ENCODE measurements at places on chromosomes 4 and X.

DNA sequence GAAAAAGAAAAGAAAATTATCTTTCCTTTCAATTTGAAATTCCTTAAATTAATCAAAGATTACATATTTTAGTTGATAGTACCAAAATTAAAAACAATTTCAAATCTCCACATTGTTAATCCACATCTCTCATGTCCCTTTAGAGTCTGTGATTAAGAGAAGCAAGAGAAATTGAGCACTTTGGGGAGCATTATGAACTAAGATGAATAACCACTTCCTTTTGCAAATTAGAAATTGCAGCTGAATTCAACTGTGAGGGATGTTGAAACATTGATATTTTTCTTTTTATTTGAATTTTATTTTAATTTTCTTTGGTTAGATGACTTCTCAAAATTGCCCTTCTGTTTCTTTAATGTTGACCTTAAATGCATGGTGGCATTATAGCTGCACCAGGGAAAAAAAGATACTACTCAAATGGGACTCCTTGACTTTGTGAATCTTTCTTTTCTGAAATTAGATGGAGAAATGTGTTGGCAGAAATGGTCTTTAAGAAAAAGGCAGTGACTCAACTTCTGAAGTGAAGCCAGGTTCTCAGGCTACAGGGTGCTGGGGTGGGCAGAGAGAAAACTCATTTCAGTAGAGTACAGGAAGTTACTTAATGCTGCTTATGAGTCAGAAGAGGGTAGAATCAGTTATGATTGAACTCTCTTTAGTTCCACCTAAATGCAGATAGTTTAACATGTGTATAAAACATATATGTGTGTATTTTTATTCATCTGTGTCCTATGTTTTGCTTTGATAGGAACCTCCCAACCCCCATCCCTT, 92.0 kb upstream of the TNIP3 start:
- DNase-seq = peak; percentile 21

DNA sequence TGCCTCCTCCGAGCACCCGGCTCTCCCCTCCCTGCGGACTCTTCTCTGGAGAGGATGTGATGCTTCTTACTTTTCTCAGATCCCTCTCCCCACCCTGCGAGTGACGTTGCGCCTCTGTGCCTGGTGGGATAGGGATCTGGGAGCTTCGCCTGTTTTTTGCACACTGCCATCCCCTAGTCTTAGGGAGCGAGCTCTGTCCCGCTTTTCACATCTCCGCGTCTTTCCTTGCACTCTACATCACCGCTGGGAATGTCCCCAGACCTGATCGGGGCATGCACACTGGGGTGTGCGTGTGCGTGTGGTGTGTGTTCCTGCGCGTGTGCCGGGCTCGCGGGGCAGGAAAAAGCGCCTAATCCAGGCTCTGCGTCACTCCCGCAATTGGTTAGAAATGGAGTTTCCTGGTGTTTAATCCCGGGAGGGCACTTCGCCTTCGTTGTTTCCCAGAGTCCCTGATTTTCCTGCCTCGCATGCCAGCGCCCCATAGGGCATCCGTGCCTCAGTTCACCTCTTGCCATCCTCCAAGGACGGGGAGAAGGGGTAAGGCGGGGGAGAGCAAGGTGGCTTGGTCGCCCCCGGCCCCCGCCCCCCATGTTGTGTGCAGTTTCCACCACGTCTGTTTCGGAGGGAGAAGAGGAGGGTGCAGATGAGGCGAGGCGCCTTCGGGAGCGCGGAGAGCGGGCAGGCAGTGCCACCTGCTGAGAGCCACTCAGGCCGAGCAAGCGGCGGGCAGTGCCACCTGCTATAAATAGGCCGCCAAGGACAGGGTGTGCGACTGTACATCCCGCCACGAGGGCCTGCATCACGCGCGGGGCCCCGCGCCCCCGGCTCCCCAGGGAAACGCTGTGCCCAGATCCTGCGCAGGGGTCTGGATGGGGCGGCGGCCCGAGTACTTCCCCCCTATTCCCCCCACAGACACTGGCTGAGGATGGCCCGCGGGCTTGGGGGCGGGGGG, 759 bp upstream of the TBC1D1 start:
- DNase-seq = peak; percentile 11

DNA sequence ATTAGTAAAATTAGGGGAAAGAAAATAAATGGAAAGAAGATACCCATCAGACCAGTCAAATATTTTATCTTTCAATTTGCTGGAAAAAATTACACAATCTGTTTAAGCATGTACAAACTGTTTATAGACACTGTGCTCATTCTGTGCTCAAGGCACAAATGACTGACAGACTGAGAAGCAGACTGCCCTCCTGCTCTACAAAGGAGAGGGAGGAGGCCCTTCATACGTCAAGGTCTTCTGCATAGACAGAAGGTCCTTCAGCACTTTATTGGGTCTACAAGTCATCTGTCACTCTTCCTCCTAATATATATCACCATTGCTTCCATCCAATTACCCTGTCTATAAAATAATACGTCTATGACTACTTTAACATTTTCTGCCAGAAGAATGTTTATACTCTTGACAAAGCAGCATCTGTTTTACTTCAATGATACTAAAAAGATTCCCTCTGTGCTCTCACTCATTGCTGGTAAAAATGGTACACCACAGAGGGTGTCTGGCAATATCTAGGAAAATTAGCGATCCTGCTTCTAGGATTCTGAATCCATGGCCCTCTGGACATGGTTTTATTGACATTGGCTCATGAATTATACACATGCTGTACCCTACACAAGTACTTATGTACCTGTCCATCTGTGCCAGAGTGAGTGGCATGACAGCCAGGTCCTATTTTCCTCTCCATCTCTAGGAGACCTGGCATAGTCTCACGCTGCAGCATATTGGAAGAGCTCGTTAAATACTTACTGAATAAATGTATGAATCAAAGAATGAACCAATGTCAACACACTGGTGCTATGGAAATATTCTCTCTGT, 11.3 kb downstream of the SLC10A6 start:
- DNase-seq = no peak

DNA sequence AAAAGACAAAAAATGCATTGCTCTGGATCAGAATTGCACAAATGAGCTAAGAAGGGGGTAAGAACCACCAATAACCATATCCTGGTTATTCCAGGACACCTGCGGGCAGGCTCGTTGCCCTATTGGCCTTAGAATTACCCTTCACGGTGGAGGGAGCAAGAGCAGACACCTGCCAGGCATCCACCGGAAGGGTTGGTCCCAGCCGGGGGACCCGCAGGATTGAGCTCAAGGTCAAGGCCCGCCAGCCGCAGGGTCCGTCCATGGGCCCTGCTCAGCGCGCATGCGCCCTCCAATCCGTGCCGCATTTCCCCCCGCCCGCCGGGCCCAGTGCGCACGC, 575 bp downstream of the SLC25A6 start:
- DNase-seq = no peak

DNA sequence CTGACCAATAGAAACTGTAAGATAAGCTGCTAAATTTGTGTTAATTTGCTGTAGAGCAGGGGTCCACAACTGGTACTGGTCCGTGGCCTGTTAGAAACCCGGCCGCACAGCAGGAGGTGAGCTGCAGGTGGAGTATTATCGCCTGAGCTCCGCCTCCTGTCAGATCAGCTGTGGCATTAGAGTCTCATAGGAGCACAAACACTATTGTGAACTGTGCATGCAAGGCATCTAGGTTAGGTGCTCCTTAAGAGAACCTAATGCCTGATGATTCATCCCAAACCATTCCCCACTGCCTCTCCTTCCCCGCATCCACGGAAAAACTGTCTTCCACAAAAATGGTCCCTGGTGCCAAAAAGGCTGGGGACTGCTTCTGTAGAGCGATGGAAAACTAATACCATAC, 19.7 kb downstream of the FBXW7 start:
- no peak for DNase-seq

DNA sequence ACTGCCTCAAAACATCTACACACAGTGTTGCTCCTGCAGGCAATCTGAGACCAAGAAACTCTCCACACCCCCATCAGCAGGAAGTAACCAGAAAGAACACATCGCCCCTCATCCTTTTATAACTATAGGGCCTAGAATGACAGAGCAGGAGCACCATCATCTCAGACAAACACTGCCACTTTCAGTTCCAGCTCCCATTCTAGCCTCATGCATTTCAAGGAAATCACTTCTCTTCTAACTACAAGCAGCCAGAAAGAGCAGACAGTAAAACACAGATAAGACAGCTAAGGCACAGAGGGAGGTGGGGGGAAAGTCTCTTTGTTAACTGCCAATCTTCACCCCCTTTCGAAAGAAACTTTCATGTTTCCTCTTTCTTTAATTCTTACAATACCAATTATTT, 102.6 kb upstream of the TENT5D start:
- no peak for DNase-seq

- DNase-seq = peak; percentile 3
Observed at GRCh38 chrX:56232221-56233082, at the start of gene KLF8. KLF8 (plus strand) TSS chrX:56232356; CDS start chrX:56233335, 979 bp downstream.

GRCh38 chr4:164706675-164707074, 47.3 kb upstream of the SMIM31 start:
- no peak for DNase-seq

GRCh38 chr4:4480685-4481398, 61.0 kb downstream of the STX18 start:
- DNase-seq = no peak

GRCh38 chrX:70013466-70014381, 36.0 kb downstream of the AWAT2 start:
- DNase-seq = no peak

DNA sequence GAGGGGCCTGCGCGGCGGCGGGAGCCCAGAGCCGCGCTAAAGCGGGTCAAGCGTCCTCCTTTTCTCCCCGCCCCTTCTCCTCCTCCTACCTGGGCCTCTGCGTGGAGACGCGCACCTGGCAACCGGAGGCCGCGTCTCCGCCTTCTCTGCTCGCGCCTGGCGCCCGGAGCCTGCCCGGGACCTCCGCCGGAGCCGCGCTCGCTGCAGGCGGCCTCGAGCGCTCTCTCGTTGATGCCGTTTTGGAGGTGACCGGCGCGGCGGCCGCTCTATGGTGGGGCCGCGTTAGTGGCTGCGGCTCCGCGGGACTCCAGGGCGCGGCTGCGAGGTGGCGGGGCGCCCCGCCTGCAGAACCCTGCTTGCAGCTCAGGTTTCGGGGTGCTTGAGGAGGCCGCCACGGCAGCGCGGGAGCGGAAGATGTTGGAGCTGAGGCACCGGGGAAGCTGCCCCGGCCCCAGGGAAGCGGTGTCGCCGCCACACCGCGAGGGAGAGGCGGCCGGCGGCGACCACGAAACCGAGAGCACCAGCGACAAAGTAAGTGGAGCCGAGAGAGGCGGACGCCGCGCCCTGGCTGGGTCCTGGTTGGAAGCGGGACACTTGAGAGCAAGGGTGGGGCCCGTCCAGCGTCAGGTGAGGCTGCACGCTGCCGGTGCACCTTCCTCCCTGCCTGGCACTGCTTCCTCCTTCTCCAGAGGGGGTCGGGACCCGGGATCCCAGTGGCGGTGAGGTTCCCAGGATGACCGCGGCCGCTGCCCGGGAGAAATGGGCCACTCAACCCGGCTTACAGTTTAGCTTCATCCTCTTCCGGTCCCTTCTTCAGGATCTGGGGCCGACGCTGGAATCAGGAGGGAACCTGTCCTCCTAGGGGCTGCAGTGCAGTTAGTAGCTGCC, at the start of gene CDS1:
Gene CDS1, plus strand, starts transcription at position 140 of the 888 bp plus-strand sequence. Its CDS starts 275 bp downstream, at position 415.
- peak; percentile 8 for DNase-seq

DNA sequence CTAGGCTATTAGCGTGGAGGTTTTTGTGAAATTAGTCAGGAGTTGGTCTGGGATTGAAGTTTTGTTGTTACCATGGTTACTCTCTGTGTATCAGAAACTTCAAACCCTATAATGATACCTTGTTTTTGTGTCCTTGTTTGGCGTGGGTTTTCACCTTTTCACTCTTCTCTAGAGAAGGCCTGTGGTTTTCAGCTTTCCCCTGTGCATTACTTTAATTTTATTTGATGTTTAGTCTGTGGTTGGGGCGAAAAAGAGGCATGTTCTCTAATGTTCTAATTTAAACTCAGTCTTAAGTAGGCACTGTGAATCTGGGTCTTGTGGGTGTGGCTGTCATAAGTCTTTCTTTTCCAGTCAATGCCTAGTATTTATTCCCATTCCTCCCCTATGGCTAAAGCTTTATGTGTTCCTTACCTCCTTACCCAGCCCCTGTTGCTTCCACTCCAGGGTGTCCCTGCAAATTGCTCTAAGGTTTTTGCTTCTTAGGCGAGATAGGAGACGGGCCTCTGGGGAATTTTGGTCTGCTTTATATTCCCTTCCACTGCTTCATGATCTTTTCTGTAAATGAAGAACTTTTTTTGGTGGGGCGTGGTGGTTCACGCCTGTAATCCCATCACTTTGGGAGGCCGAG, 326.3 kb upstream of the ZCCHC13 start:
- no peak for DNase-seq

DNA sequence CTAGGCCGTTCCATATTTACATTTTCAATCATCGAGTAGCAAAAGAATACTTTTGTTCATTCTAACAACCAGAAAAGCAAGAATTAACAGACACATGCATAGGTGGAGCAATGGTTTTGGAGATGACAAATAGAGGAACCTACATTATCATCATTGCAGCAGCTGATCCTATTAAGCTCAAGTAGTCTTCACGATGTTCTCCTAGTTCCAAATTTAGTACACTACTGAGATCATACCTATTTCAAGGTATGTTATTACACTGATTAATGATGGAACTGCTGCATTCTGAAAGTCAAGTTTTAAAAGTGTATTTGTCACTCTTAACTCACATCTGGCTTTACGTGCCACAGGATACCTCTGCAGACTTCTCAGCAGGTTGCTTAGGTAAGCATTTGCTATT, 87.4 kb downstream of the ADGRA3 start:
- DNase-seq = no peak

DNA sequence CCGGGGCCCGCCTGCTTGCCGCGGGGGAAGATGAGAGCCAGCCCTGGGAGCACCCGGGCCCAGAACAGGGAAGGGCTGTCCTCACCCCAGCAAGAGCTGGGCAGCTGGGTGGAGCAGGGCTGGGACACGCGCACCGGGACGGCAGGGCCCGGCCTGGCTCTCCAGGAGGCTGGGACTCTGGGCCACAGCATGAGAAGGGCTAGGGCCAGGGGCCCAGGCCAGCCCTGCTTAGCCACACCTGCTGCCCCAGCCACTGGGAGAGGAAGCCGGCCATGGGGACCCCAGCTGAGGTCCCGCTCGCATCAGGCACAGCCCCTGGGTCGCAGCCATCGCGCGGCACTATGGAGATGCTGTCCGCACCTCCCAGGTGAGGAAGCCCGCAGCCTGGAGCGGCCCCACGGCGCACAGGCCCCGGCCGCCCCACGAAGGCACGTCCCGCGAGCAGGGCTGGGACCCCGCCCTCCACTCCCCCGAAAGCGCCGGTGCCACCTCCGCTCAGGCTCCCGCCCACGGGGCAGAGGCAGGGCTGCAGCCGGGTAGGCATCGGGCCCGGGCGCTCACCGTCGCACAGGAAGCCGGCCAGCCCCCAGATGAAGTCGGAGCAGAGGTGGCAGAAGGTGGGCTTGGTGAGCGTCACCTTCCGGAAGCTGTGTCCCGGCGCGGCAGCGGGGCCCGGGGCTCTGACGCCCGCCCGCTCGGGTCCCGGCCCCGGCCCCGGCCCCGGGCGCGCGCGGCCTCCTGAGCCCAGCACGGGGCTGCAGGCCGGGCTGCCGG, 531 bp downstream of the DGKQ start:
- peak; percentile 72 for DNase-seq
